ENCODE measurements at places on chromosomes 16 and 17.
A peak's percentile ranks its signal among the peaks of the same experiment; 100 is the strongest.

DNA sequence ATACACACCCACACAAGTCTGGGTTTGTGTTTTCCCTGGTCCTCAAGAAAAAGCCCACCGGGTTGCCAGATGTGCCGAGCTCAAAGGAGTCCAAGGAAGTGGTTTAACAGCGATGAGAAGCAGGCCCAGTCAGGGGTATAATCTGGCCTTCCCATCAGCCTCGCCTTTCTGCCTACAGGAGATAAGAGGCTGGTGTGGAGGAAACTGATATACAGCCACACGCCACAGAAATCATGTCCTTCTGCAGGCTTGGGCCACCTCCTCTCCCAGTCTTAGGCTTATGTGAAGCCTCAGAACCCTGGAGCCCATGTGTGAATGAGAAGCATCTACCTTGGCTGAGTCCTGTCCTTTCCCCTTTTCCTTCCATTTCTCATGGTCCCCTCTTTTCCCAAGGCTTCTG, 43.6 kb upstream of the MMP2 start:
- DNase-seq: no peak

DNA sequence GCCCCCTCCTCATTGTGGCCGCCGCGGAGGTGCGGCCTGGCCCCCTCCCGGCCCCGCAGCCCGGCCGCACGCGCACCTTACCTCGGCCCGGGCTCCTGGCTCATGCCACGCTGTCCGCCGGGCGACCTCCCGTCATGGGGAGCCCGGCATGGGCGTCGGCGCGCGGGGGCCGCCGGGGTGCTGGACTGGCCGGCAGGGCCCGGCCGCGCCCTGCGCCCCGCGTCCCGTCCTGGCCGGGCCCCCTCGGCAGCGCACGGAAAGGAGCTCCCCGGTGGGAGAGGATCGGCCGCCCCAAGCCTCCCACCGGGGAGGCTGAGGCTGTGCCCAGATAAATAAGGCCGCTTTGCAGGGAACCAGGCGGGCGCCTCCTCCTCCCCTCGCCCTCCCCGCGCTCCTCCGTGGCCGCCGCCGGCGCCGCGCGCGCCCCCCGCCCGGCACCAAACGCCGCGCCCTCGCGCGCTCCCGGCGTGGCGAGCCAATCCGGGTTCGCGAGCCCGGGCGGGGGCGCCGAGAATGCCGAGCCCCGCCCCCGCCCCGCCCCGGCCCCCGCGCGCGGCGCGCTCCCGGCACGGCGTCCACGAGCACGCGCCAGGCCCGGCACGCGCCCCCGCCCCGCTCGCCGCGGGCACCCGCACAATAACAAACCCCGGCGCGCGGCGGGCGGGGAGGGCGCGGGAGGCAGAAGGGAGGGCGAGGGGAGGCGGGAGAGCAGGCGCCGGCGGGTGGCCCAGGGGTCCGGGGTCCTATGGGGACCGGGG, at the start of gene FBXL16:
TSS of gene FBXL16 (minus strand) at position 371 of the 758 bp plus-strand sequence. CDS start 8,396 bp downstream, outside the sequence.
- no peak for DNase-seq

DNA sequence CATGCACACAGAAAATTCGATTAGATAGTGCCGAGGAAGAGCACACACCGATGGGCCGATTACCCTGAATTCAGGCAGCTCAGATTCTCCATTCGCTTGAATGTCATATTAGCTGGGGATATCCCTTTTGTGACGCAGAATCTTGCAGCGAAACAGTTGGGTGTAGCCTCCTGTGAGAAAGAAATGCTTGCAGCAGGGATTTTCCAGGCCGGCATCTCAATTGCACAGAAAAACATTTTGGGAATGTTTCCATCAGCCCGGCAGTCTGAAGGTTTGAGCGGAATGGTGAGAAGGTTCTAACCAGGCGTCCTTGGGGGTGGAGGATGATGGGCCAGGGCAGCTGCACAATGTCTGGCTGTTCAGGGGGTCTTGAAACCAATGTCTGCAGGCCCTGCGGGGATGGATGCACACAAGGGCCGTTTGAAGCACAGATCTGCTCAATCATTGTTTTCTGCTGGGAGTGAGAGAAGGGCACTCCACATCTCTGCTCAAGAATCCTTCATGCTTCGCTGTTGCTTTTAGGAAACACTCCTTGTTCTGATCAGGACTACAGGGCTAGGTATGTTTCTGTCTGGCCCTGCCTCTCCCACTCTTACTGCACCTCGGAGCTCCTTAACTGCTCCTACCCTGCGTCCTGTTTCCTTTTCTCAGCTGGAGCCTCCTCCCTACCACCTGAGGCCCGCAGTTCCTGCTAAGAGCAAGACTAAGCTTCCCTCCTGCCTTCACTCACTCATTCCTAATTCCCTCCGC, 94.6 kb downstream of the CMIP start:
- peak; percentile 57 for DNase-seq

DNA sequence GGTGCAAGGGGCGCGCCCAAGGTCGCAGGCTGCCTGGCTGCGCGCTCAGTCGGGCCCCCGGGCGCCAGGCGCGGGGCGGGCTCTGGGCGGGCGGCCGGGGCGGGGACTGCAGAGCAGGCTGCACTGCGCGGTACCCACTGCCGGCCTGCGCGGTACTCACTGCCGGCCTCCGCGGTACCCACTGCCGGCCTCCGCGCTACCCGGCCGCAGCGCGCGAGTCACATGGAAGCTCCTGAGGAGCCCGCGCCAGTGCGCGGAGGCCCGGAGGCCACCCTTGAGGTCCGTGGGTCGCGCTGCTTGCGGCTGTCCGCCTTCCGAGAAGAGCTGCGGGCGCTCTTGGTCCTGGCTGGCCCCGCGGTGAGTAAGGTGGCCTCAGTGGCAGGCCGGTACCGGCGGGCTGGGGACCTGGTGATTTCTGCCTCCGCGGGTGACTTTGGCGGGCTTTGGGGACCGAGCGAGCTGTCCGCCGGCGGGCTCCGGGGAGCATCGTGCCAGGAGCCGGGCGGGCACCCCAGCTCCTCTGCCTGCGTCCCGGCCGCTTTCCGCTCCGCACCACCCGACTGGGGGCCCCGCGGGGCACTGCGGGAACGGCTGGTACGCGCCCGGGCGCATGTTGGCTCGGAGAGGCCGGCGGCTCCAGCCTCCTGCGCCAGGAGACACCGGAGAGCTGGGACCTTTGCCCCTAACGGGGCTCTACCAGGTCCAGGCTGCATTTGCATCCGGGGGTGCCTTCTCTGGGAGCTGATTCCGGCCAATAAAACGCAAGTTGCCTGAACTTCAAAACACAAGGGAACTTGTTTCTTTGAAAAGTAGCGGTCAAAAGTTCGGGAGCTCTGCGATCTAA, at the start of gene SLC47A1:
TSS of gene SLC47A1 (plus strand) at position 137 of the 844 bp plus-strand sequence. CDS start at position 223, 86 bp downstream.
- peak; percentile 25 for DNase-seq

GRCh38 chr16:28183484-28183883, 28.3 kb downstream of the XPO6 start:
- no peak for DNase-seq

DNA sequence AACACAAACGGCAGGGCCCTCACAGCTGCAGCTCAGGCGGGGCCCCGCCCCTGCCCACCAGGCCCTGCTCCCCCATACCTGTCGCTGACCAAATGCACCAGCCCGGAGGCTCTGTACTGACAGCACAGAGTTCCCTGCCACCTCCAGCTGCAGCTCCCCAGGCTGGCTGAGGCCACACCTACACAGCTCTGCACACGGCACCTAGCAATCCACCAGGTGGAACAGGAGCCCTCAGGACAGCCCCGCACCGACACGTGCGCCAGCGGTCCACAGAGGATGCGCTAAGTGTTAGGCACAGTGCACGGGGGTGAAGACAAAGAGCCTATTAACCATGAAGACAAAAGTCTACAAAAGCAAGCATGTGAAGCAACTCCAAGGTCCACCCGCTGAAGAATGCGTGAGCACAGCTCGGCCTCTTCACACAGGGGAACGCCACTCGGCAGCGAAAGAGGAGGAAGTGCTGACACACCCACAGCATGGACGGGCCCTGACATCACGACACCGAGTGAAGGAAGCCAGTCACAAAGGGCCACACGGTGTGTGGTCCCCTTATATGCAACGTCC, 5.4 kb downstream of the ZCCHC14 start:
- DNase-seq: peak; percentile 30
